ENCODE measurements at places on chromosomes 2 and 18.

GRCh38 chr2:7639476-7639875, 722.3 kb downstream of the RNF144A start:
- no peak for DNase-seq

- no peak for DNase-seq
Measured at GRCh38 chr18:23452347-23452727, 750 bp upstream of the RIOK3 start.

DNA sequence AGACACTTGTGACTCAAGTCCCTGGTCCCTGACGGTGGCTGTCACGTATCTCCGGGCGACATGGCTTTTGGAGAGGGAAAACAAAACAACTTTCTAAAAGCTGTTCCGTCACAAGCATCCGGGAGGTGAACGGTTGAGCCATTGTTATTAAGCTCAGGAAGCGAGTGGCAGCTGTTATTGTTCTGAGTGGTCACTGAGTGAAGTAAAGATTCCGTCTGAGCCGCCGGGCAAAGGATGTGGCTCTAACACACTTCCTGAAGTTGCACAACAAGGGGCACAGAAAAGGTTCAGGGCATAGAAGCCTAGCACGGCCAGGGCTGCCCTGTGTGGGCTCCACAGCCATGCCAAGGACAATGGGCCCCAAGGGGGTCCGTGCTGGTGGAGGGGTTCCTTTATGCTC, 24.3 kb downstream of the INPP5D start:
- peak; percentile 98 for DNase-seq

DNA sequence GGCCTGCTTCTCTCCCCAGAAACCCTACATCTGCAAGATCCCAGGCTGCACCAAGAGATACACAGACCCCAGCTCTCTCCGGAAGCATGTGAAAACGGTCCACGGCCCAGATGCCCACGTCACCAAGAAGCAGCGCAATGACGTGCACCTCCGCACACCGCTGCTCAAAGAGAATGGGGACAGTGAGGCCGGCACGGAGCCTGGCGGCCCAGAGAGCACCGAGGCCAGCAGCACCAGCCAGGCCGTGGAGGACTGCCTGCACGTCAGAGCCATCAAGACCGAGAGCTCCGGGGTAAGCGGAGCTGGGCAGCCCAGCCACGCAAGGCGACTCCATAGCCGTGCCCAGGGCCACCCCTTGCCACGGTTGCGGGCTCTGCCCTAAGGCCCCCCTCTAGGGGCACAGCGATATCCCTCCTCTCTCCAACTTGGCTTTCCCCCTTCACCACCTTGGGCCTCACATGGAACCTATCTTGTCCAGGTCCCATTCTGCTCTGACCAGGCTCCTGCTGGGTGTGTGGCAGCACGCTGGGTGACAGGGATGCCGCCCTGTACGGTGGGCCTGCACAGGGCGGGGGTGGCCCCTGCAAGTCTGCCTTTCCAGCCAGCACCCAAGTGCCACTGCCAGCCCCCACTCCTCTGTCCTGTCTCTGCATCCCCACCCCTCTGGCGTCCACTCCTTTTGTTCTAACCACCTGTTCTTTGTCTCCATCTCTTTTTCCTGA, 248.9 kb downstream of the GLI2 start:
- DNase-seq = no peak

- DNase-seq = no peak
Measured at GRCh38 chr18:8797206-8797605, 91.8 kb downstream of the MTCL1 start.

- no peak for DNase-seq
Measured at GRCh38 chr2:240931319-240931949, 25.3 kb downstream of the CROCC2 start.

DNA sequence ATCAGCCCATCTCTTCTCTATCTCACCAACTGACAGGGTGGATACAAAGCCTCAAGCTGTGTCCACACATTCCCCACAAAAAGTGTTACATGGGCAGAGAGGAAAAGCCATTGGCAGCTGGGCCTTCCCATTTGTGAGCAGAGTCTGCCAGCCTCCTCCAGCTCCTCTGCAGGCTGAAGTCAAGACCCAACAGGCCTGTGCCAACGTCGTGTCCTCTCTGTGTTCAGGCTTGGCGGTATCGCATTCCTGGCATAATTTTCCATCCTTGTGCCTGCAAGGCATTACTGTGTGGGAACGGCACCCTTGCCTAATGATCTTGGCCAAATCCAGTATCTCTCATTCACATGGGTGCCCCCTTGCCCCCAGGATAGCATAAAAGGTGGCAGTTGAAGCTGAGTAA, 41.5 kb upstream of the APCDD1 start:
- DNase-seq = no peak

DNA sequence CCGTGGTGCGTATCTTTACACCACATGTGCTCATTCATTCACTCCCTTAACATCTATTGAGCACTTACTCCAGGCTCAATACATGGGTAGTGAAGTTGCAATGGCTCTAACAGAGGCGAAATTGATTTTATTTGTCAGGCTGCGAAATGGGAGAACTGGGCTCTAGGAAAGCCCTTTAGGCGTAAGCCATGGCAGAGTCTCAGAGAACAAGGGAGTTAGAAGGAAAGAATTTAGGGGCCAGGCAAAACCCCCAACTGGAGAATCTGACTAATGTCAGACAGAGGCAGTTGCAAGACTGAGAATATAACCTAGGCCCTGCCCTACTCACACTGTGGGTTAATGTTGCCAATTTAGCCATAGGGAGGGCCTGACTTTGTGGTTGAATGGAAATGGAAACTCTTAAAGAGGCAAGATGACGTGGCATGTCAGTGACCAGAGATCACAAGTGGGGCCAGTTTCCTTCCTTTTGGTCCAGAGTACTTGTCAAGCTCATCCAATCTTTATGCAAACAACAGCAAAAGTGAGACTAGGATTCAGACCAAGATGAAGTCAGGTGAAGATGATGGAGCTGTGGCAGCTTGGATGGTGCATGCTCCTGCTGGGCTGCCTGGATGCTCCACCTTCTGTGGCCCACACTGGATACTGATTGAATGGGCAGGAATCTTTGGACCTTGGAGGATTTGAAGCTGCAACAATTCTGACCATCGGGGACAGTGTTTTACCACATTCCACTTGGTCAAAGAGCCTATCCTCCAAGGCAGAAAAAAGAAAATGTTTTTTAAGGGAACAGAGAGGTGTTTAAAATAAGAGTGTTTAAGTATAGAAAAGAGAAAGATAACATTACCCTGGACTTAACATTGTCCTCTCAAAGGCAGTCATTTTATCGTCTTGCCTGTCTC, 92.2 kb downstream of the CAPN13 start:
- DNase-seq = no peak

DNA sequence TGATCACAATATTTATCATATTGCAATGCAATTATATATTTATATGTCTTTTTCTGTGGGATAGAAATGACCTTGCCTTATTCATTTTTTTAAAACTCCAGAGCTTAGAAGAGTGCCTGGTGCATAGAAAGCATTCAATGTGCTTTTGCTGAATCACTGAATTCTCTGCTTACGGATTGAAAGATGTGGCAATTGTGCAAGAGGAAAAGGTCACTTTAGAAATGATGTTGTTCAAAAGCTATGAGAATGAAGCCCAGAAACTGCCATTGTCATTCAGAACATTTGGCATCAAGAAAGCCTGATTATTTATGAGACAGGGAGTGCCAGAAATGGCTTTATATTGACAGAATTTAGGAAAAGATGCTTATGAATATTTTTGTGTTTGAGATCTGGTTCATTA, 678.6 kb upstream of the CDH2 start:
- DNase-seq = no peak

GRCh38 chr18:79275992-79276391, 119.7 kb upstream of the NFATC1 start:
- peak; percentile 11 for DNase-seq

DNA sequence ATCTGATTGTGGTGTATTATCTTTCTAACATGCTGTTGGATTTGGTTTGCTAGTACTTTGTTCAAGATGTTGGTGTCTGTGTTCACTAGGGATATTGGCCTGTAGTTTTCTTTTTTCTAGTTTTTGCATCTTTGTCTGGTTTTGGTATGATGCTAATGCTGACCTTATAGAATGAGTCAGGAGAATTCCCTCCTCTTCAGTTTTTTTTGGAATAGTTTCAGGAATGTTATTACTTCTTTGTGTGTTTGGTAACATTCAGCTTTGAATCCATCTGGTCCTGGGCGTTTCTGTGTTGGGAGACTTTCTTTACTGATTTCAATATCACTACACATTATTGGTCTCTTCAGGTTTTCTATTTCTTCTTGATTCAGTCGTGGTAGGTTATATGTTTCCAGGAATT, 124.2 kb upstream of the EPB41L5 start:
- DNase-seq = no peak

- peak; percentile 64 for DNase-seq
Measured at GRCh38 chr2:157492189-157492773, 48.4 kb upstream of the CYTIP start.

DNA sequence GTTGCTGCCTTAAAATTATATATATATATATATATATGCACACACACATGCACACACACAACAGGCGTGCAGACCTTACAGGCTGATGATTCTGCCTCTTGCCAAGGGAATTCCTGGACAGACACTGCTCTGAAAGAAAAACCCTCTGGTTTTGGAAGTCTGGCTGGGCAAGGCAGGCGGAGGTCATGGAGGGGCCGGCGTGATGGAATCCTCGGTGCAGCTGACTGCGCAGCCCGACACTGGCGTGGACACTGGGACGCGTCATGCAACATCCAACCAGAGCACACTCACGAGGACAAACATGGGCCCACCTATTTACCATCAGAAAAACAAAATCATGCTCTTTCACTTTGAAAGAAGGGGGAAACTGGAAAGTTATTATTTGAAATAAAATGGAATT, 235.3 kb downstream of the ZNF516 start:
- DNase-seq = no peak

DNA sequence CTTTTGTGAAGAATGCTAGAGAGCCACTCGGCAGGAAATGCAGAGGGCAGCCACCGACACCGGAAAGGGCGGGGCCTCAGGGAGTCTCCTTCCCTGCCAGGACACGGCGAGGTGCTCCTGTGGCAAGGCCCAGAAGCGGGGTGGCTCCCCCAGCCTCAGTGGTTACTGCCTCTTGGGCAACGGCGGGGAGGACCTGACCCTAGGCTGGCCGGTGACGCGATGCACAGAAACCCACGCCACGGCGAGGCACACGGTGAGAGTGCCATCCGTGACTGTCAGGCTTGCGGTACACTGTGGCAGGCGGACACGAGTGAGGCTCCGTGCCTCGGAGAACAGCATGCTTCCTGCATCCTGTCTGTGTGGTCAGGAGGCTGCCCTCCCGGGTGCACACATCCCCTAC, 47.8 kb downstream of the ZAP70 start:
- no peak for DNase-seq

DNA sequence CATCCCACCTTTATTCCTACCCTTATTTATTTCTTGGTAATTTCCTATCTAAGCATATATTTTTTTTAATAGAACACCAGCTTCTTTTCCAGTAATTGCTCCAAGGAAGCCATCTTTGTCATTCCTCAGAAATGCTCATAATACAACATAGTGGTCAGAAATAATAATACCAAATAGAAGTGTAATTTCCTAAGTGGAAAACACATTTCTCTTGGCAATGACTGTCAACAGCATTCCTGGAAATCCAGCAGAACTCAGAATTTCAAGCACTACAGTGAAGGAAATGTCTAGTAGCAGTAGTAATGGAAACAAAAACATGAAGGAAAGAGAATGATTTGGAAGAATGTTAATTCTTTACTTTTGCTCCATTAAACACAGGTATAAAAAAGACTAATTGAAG, 56.6 kb downstream of the GDF7 start:
- DNase-seq = no peak

DNA sequence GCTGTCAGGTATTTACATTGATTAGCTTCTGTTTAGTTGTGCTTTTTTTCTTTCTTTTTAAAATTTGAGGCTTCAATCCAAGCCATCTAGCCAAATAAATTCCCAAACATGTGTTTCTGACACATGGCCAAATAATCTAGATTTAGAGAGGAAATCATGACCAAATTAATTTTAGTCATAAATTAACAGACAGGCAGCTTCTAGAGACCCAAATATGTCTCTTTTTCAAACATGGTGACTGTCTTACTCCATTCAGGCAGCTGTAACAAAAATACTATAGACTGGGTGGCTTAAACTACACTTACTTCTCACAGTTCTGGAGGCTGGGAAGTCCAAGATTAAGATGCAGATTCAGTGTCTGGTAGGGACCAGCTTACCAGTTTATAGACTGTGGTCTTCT, 23.2 kb upstream of the NAB1 start:
- DNase-seq = no peak

- DNase-seq = no peak
Measured at GRCh38 chr2:234271338-234271737, 220.8 kb downstream of the SPP2 start.

DNA sequence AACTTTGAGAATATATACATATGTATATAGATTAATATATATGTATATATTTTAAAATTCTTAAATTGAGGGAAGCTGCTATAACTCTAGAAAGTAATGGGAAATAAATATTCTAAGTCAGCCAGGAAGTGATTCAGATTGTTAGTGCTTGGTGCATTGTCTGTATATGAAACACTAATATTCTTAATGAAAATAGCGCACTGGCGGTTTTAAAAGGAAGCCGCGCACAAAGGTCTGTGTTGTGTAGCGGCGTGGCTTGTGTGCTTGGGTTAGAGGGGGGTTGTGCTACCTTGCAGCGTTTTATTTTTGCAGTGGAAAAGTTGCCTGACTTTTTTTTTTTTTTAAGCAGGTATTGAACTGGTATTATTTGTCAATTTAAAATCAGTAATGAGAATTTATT, 11.3 kb downstream of the TSHZ1 start:
- no peak for DNase-seq

DNA sequence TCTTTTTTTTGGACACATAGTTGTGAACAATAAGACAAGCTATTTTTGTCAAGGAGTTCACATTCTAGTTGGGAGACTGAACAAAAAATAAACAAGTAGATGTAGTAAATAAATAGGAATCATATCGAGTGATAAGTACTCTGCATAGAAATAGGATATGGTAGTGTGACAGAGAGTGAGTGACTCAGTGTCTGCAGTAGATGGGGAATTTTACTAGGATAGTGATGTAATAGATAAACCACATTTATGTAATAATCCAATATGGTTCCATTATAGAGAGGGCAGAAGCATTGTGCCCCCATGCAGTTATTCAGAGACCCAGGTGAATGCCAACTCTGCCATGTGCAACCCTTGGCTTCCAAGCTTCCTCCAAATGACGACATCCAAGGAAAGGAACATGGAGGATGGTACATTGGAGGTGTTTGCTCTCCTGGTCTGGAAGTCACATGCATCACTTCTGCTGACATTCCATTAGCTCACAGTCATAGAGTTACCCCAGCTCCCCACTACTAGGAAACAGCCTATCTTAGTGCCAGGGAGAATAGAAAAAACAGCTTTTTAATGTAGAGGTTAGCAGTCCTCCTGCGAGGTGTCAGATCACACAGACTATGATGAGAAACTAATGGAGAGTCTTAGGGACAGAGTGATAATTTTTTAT, 595.4 kb downstream of the NYAP2 start:
- no peak for DNase-seq

- no peak for DNase-seq
Measured at GRCh38 chr2:239919774-239920692, 105.1 kb downstream of the NDUFA10 start.

DNA sequence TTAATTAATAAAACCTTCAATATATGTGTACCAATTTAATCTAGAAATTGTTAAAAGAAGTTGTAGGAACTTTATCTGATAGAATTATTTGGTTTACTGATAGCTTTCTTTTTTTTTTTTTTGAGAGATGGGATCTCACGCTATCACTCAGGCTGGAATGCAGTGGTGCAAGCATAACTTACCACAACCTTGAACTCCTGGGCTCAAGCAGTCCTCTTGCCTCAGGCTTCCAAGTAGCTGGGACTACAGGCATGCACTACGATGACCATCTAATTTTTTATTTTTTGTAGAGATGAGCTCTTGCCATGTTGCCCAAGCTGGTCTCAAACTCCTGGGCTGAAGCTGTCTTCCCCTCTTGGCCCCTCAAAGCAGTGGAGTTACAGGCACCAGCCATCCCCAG, 66.8 kb downstream of the CCDC138 start:
- DNase-seq = no peak
